Natural killer cell treated with Interleukin-12 subunit alpha and Interleukin-12 subunit beta and Interleukin-15 and Interleukin-18, amount 100 ng/mL, for 72 hours (primary cell): ENCODE measurements at places on chromosomes 7 and 10. TPM values are rescaled to one million over a fixed set of nuclear protein-coding genes. Genes with fewer than 3 reads are reported as not detected.
A peak's percentile ranks its signal among the peaks of the same experiment; 100 is the strongest.

Gene SH2B2
- 2.4 TPM for total RNA-seq

Gene AMZ1
- total RNA-seq: not detected

Gene NDUFA5
- 35.9 TPM for total RNA-seq

Gene GDF2
- not detected for total RNA-seq

Gene ASZ1
- total RNA-seq: not detected

DNA sequence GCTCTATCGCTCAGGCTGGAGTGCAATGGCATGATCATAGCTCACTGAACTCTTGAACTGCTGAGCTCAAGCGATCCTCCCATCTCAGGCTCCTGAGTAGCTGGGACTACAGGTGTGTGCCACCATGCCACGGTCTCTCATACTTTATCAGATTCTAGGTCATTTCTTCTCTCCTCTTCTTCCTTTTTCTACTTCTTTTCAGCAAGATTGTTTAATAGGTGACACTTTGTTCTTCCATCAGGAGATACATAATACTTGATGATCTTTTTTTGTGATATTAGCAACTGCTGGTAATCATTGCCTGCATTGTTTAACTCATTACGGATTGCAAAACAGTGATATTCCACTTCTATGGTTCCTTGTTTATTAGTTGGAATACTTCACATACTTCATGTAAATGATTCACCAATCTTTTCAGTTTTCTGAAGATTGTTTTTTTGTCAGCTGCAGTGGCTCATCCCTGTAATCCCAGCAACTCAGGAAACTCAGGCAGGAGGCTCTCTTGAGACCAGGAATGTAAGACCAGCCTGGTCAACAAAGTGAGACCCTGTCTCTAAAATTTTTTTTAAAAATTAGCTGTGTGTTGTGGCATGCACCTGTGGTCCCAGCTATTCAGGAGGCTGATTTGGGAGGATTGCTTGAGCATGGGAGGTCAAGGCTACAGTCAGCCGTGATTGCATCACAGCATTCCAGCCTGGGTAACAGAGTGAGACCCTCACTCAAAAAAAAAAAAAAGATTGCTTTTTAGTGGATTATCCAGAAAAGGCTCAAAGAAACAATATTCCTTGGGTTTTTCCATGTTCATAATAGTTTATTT lies 36.2 kb upstream of the CHST3 start:
- H3K4me3 ChIP-seq: no peak overlapping the region
- H3K4me1 ChIP-seq: no peaks in the 10 kb centered on the region
- peaks cover 8% of the 10 kb centered on the region for H3K27me3 ChIP-seq
- H3K27ac ChIP-seq: no peak overlapping the region
- H3K36me3 ChIP-seq: no peaks in the 10 kb centered on the region

DNA sequence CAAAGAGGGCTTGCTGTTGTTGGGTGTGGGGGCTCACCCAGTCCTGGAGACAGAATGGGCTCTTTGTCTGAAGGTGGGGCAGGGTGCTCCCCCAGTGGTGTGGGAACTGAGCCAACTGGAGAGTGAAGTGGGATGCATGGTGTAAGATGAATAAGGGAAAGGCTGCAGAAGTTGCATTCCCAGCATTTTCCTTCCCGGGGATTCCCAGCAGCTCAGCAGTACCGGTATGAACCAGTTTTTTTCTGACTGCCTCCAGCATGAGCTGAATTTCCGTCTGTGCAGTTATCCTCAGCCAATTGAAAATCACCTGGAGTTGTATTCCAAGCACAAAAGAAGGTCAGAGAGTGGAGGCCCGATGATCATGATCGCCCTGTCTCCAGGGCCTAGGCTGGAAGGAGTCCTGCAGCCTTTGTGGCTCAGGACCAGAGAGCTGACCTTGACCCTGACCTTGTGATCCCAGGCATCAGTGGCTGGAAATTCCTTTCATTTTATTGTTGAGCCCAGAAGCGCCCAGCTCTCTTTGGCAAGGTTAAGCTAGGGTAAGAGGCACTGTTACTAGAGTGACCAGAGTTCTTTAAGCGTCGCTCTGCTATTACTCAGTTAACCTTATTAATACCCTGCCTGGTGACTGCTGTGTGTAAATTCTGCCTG lies 33.4 kb downstream of the OGDH start:
- no peak for DNase-seq
- H3K27ac ChIP-seq: peak overlapping the region; percentile 99
- peaks cover 59% of the 10 kb centered on the region for H3K4me1 ChIP-seq
- no peaks in the 10 kb centered on the region for H3K27me3 ChIP-seq
- H3K4me3 ChIP-seq: peak overlapping the region; percentile 85

DNA sequence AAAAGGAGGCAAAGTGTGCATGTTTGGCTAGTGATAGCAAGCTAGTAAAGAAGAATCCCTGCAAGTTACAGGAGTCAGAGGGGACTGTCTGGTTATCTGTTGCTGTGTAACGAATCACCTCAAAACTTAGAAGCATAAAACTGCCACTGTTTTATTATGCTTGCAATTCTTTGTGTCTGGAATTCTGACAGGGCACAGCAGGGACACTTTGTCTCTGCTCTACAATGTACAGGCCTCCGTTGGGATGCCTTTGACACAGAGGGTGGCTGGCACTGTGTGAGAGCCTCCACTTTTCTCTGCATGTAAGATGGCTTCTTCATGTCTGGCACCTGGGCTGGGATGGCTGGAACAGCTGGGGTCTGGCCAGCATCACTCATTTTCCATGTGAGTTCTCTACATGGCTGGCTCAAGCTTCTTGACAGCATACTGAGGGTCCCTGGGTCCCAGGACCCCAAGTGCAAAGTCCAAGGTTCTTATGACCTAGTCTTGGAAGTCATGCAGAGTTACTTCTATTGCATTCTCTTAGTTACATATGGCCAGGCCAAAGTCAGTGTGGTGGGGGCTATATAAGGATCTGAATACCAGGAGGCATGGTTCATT lies 276.9 kb downstream of the RPS24 start:
- H3K4me3 ChIP-seq: no peak overlapping the region
- no peak overlapping the region for H3K27ac ChIP-seq
- DNase-seq: no peak
- peaks cover 2% of the 10 kb centered on the region for H3K4me1 ChIP-seq
- peaks cover 39% of the 10 kb centered on the region for H3K27me3 ChIP-seq

DNA sequence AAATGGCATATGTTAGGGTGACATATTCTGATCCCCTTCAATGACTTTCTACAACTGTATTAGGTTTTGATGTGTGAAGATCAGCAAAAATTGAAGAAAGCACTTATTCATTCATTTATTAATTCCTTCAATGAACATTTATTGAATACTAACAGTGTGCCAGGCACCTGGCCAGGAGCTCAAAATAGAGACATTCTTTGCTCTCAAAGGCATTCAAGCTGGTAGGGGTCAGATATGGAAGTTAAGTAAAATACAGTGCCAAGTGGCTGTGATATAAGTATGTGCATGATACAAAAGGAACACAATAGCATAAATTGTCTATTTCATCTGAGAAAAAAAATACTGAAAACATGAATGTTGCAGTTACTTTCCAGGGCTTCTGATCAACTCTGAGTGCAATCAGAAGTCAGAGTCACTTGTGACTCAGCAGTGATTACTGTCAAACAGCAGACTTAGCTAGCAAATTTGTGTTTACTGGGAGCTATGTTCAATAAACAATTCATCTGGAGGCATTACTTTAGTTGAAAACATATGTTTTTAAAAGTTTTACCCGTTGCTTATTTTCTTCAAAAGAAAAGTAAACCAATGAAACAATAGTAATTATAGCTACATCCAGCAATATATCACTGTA lies 60.4 kb upstream of the CACNB2 start:
- H3K27ac ChIP-seq: no peak overlapping the region
- DNase-seq: no peak
- H3K27me3 ChIP-seq: peaks cover 17% of the 10 kb centered on the region
- H3K4me3 ChIP-seq: no peak overlapping the region
- no peaks in the 10 kb centered on the region for H3K36me3 ChIP-seq
- H3K4me1 ChIP-seq: no peaks in the 10 kb centered on the region

GRCh38 chr10:132387764-132388210 lies 9.2 kb upstream of the PWWP2B start:
- H3K4me1 ChIP-seq: peaks cover 42% of the 10 kb centered on the region
- peak overlapping the region; percentile 50 for H3K27ac ChIP-seq
- peak; percentile 80 for DNase-seq
- H3K4me3 ChIP-seq: no peak overlapping the region

- no peaks in the 10 kb centered on the region for H3K36me3 ChIP-seq
- H3K4me1 ChIP-seq: no peaks in the 10 kb centered on the region
- no peak overlapping the region for H3K4me3 ChIP-seq
- peaks cover 39% of the 10 kb centered on the region for H3K27me3 ChIP-seq
Measured at GRCh38 chr7:39383136-39383535, 183.1 kb upstream of the YAE1 start.

- H3K27ac ChIP-seq: no peak overlapping the region
- no peak for DNase-seq
- no peaks in the 10 kb centered on the region for H3K27me3 ChIP-seq
- no peaks in the 10 kb centered on the region for H3K4me1 ChIP-seq
- no peaks in the 10 kb centered on the region for H3K36me3 ChIP-seq
- no peak overlapping the region for H3K4me3 ChIP-seq
Measured at GRCh38 chr7:46450886-46451285, 529.8 kb upstream of the IGFBP3 start.

DNA sequence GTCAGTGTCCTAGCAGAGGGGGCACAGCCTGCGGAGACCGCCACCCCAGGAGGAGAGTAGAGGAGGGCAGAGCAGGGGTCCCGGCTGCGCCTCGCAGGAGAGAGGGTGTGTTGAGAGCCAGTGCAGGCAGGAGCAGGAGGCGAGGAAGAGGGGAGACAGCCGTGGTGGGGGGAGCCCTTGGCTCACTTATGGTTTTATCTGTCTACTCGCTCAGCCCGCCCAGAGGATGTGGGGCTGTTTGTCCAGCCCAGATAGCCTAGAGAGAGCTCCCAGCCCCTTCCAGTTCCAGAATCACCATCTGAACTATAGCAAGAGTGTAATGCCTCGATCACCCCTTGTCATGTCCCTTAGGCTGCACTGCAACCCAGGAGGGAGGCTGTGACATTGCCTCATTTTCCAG lies 26.6 kb downstream of the SLC29A3 start:
- no peak for DNase-seq
- no peaks in the 10 kb centered on the region for H3K4me1 ChIP-seq
- H3K27me3 ChIP-seq: no peaks in the 10 kb centered on the region
- H3K27ac ChIP-seq: no peak overlapping the region

GRCh38 chr7:133394369-133394768 lies 141.5 kb downstream of the EXOC4 start:
- no peak overlapping the region for H3K4me3 ChIP-seq
- no peaks in the 10 kb centered on the region for H3K27me3 ChIP-seq
- no peak for DNase-seq
- H3K4me1 ChIP-seq: peaks cover 7% of the 10 kb centered on the region
- no peaks in the 10 kb centered on the region for H3K36me3 ChIP-seq

DNA sequence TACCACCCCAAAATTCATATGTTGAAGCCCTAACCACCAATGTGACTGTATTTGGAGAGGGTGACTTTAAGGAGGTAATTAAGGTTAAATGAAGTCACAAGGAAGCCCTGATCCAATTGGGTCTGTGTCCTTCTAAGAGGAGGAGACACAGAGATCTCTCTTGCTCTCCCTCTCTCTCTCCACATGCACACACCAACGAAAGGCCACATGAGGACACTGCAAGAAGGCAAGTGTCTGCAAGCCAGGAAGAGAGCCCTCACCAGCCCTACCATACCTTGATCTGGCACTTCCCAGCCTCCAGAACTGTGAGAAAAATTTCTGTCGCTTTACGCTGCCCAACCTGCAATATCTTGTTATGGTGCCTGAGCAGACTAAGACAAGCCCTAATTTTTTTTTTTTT lies 56.0 kb upstream of the NEBL start:
- no peaks in the 10 kb centered on the region for H3K36me3 ChIP-seq
- DNase-seq: no peak
- H3K27ac ChIP-seq: no peak overlapping the region
- no peak overlapping the region for H3K4me3 ChIP-seq
- H3K4me1 ChIP-seq: no peaks in the 10 kb centered on the region

DNA sequence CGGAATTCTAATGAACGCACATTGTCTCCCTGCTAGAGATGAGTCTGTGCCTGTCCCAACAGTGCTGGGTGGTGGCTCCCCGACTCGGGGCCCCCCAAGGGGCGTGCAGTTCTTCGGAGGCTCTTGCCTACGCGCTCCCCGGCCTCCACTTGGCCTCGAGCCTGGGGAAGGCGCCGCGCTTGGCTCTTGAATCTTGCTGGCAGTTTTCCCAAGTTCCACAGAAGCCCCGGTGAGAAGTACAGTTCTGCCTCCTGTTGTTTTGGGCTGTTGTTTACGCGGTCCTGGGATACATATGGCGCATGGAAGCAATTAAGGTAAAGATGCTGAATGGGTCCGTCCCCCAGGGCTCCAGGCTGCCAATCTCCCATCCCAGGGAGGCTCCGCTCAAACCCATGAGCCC lies 32.6 kb upstream of the UNCX start:
- peaks cover 6% of the 10 kb centered on the region for H3K27me3 ChIP-seq
- no peaks in the 10 kb centered on the region for H3K36me3 ChIP-seq
- DNase-seq: no peak
- H3K27ac ChIP-seq: no peak overlapping the region
- H3K4me3 ChIP-seq: no peak overlapping the region
